NCI-H2107 (cell line): ENCODE measurements at places on chromosomes 7 and 10.
A peak's percentile ranks its signal among the peaks of the same experiment; 100 is the strongest.

DNA sequence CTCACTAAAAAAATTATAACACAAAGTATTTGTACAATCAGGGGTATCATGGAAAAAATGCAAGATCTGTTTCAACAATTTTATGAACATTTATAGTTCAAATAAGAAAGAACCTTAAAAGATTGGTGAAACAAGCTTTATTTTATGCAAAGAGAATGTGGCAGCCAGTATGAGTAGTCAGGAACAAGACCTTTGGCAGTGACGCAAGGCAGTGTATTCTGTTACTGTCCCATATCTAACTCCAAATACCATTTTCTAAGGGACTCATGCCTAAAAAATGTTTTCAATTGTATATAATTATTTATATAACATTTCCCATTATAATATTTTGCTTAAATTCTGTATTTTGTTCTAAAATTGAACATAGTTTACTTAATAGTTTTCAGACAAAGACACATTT lies 19.1 kb upstream of the FAM53B start:
- DNase-seq = no peak

- no peak for DNase-seq
These were observed 83.0 kb downstream of the PARD3 start for GRCh38 chr10:34731885-34732701.

GRCh38 chr7:157851501-157852067 lies 514.8 kb downstream of the DNAJB6 start:
- peak; percentile 84 for DNase-seq

DNA sequence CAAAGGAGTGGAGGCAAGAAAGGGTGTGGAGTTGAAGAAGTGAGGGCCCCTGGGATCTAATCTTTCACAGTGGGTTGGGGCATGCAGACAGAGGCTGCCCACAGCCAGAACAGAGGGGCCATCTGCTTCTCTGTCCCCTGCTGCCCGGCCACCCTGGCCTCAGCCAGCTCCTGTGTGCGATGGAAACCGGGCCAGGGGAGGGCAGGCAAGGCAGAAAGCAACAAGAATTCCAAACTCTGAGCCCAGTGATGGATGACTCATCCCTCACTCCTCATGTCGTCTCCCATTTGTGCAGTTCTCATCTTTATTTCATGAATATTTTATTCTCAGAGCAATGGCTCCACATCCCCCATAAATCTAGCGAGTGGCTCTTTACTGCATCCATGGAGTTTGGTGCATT lies 757.1 kb downstream of the GRID1 start:
- no peak for DNase-seq

DNA sequence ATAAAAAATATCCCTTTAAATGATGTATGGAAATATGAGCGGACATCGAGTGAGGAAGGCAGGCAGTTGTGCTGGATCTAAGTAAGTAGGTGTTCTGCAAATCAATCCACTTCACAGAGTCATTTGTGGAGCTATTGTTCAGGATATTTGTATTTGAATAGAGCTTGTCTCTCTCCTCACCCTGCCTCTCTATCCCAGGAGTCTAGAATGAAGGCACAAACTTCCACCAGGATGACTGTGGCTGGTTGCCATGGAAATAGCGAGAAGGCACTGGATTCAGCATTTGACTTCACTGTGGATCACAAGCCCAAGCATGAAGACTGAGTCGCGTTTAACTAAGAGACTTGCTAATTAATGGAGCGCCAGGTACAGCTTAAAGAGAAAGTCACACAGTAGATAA lies 53.2 kb downstream of the NPY start:
- no peak for DNase-seq

DNA sequence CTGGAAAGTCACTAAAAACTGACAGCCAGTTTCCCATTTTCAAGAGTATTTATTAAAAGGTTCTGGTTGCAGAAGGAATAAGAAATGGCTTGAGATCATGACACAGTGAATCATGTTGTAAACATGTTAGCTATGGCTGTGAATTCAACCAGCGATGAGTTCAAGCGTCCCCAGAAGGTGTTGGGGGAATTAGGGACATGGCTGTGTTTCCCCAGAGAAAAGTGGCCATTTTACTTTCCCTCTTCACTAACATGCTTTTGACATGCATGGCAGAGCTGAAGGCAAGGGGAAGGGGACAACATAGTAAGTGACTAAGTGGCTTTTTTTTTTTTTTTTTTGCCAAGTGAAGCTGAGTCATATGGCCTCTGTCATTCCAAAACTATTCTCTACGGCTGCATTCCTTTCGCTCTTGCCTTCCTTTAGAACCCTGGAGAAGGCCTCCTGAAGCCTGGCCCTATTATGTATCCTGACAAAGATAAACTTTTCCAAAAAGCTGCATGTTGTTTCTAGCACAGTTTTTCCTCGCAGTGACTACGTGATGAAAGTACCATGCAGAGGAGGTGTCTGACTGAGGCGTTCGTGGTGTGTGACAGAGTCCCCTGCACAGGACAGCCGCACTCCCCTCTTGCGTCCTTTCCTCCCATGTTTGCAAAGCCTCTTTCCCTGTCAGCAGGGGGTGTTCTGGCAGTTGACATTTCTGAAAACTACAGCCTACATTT lies 46.9 kb downstream of the EGFR start:
- DNase-seq = no peak

GRCh38 chr10:85157206-85157605 lies 828.8 kb downstream of the CCSER2 start:
- no peak for DNase-seq

DNA sequence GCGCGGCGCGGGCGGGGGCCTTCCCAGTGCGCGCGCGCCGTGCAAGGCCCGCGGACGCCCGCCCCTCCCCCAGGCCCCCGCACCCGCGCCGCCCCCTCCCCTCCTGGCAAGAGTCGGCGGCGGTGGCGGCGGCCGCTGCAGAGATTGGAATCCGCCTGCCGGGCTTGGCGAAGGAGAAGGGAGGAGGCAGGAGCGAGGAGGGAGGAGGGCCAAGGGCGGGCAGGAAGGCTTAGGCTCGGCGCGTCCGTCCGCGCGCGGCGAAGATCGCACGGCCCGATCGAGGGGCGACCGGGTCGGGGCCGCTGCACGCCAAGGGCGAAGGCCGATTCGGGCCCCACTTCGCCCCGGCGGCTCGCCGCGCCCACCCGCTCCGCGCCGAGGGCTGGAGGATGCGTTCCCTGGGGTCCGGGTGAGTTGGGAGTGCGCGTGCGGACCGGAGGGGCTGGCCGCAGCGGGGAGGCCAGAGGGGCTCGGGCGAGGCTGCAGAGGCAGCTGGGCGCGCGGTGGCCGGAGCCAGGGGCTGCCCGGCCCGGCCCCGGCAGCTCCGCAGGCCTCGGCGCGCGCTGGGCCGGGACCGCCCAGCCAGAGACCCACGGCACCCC lies at the start of gene BMPR1A:
TSS of gene BMPR1A (plus strand) at position 109 of the 602 bp plus-strand sequence. CDS start 119,400 bp downstream, outside the sequence.
- DNase-seq = no peak

DNA sequence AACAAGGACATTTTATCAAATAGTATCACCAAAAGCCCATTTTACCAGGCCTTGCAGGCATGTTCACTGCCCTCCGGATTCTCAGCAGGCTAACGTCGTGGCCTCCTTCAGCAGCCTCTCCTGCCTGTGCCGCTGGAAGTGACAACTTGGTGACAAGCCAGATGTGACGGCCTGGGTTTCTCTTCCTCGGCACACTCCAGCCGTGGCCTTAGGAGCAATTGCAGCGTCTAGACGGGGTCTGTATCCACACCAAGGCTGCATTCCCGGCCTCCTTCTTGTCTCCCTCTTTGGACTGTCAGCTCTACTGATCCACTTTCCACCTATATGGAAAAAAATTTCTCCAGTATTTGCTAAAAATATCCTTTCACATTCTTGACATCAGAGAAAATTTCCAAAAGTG lies 145.3 kb upstream of the MGMT start:
- DNase-seq = no peak

- no peak for DNase-seq
These were observed 142.3 kb downstream of the ARHGAP22 start for GRCh38 chr10:48462482-48463020.

- no peak for DNase-seq
These were observed 303.5 kb downstream of the OTUD1 start for GRCh38 chr10:23742368-23742767.

- DNase-seq = no peak
These were observed 259.7 kb upstream of the FERD3L start for GRCh38 chr7:19404912-19405329.

DNA sequence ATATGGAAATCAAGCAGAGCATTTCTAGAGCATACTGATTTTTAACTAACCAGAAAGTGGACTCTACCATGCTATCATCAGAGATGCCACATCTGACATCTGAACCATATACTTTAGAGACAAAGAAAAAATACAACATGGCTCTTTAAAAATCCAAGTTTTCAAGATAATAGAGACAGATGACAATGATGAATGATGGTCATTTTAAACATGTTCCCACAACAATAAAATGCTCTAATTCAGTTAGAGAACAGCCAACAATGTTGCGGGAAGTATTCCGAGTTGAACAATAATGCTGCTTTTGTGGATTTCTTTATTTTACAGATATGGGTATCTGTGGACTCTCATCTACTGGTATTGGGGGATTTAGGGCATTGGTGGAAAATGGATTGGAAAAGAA lies 52.8 kb downstream of the PRTFDC1 start:
- no peak for DNase-seq
